ENCODE measurements at places on chromosomes 6 and 20. TPM values are rescaled to one million over a fixed set of nuclear protein-coding genes. Genes with fewer than 3 reads are reported as not detected.

DNA sequence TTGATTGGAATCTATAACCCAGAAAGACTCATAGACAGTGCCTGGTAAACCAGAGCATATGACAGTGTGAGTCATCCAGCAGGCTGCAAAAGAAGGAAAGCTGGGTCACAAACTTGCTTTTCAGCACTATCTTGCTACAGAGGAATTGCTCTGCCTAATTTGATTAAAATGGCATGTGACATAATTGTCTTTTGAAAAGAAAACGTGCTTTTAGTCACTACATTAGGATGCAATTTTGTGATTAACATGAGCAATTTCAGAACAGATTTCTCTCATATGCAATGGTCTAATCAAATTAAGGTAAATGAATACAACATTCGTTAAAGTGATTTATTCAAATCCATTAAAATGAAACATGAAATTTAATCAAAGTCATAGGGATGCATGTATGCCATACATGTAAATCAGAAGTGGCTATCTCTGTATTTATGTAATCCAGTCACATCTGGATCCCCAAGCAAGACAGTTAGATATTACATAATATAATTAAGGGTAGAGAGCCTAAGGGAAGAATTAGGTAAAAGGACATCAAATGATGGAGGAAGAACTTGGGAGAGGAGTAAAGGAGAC lies 400.0 kb upstream of the HTR1E start:
- no peak for DNase-seq

DNA sequence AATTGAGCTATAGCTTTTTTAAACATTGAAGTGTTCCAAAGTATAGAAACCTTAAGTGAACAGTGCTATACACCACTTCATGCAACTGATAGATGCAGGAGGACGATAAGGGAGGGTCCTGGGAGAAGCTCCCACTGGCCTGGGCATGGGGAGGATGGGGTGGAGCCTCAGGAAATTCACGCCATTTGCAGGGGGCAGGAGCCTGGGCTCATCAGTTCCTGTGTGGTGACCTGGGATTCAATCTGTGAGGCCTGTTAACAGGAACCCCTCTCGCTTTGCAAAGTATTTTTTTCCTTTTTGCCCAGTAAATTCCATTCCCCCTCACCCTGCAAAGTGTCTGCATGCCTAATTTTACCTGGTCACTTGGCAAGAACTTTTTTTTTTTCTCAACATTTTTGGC lies 11.0 kb upstream of the ASCC3 start:
- no peak for DNase-seq

DNA sequence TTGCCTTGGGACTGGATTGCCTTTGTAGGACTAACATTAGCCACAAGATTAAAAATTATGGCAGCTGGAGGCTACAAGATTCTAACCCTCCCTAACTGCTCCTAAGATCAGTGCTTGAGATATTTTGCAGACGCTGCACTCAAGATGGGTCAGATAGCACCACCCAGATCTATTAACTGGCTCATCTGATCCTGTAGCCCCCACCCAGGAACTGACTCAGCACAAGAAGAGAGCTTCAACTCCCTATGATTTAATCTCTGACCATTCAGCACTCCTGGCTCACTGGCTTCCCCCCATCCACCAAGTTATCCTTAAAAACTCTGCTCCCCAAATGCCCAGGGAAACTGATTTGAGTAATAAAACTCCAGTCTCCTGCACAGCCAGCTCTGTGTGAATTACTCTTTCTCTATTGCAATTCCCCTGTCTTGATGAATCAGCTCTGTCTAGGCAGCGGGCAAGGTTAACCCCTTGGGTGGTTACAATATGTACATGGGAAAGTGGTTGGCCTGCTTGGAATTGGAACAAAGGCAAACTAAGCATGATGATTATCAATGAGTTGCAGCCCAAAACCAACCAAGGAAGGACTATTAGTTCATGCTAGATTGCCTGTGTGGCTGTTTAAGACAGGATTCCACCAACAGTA lies 111.3 kb downstream of the OR2B2 start:
- DNase-seq = no peak

- peak; percentile 18 for DNase-seq
Observed at GRCh38 chr20:5222919-5223634, 93.7 kb downstream of the PROKR2 start.

DNA sequence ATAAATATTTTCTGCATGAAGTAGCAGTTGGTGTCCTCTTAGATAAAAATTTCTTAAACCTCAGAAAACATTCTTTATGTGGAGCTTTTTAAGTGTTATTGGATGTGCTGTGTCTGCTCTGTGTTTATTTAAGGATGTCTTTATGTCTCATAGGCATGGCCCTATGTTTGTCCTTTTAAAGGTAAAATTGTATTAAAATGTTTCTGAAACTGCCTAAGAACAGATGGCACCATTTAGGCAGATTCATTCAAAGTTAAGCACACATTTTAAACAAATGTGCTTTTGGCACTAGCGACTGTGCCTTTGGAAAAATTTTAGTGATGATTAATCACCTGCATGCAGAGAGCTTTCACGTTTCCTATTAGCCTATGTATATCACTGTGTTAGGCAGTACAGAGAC lies 125.2 kb downstream of the KIF6 start:
- no peak for DNase-seq

GRCh38 chr6:166620478-166621113 lies 6.5 kb downstream of the RPS6KA2 start:
- DNase-seq = no peak

The ITPR3 gene
- 103 TPM for total RNA-seq

Data from HCT116 (cell line).